Mesothelial cell of epicardium (in vitro differentiated cells): ENCODE measurements at places on chromosomes 1 and 21.

DNA sequence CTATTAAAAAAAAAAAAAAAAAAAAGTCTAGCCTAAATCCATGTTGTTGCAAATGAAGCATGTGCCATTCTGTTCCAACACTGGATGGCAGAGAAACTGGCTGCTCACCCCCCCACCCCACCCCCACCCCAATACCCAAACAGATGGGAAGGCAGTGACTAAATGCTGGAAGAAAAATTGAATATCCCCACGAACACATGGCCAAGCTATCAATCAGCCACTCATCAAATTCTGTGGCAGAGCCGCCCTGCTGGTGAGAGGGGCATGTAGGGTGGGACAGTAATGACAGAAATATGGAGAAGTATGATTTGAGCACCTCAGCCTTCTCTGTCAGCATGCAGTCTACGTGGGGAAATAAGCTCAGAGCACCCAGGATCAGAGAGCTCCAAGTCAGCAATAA lies 34.1 kb downstream of the OPTC start:
- DNase-seq: no peak
- H3K4me3 ChIP-seq: no peak overlapping the region
- H3K27me3 ChIP-seq: no peaks in the 10 kb centered on the region

- DNase-seq: no peak
- no peak overlapping the region for H3K4me3 ChIP-seq
- peaks cover 73% of the 10 kb centered on the region for H3K4me1 ChIP-seq
Measured at GRCh38 chr1:76082062-76082461, 7.5 kb downstream of the ST6GALNAC3 start.

DNA sequence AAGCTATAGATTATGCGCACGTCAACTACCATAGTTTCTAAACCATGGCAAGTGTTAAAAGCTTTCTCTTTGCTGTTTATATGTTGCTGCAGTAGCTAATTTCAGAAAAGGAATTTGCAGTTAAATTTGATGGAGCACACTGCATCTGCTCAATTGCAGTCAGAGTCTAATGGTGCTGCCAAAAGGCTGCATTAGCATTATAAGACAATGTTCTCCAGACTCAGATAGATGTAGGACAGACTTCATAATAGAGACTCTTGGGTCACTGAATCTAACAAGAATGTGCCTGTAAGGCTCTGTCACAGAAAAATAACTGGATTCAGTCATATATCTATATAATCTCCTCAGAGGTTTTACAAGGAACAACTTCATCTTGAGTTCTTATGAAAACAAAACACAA lies 198.3 kb downstream of the OLFM3 start:
- no peak overlapping the region for H3K4me3 ChIP-seq
- H3K36me3 ChIP-seq: peaks cover 4% of the 10 kb centered on the region
- H3K27me3 ChIP-seq: no peaks in the 10 kb centered on the region
- peaks cover 25% of the 10 kb centered on the region for H3K4me1 ChIP-seq
- no peak for DNase-seq
- peak overlapping the region; percentile 58 for H3K27ac ChIP-seq

DNA sequence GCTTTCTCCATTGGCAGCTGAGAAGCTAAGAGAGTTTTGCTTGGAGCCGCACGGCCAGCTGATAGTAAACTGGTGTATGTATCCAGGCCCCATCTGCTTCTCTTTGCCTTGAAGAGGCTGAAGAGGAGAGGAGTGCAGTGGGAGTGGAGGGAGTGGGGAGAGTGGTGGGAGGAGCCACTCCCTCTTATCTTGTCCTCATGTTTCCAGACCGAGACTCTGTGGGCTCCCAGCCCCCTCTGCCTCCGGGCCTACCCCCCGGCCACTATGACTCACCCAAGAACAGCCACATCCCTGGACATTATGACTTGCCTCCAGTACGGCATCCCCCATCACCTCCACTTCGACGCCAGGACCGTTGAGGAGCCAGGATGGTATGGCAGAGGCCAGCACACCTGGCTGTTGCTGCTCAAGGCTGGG lies 6.0 kb upstream of the LRRC71 start:
- peaks cover 23% of the 10 kb centered on the region for H3K4me1 ChIP-seq
- no peak for DNase-seq
- no peaks in the 10 kb centered on the region for H3K36me3 ChIP-seq
- H3K4me3 ChIP-seq: peak overlapping the region; percentile 47
- H3K27me3 ChIP-seq: peaks cover 7% of the 10 kb centered on the region
- H3K27ac ChIP-seq: peak overlapping the region; percentile 68

- DNase-seq: peak; percentile 50
- peak overlapping the region; percentile 60 for H3K4me3 ChIP-seq
- peaks cover 73% of the 10 kb centered on the region for H3K27me3 ChIP-seq
- no peaks in the 10 kb centered on the region for H3K36me3 ChIP-seq
- H3K4me1 ChIP-seq: peaks cover 6% of the 10 kb centered on the region
- H3K27ac ChIP-seq: no peak overlapping the region
Measured at GRCh38 chr1:154405747-154406571, 816 bp downstream of the IL6R start.

DNA sequence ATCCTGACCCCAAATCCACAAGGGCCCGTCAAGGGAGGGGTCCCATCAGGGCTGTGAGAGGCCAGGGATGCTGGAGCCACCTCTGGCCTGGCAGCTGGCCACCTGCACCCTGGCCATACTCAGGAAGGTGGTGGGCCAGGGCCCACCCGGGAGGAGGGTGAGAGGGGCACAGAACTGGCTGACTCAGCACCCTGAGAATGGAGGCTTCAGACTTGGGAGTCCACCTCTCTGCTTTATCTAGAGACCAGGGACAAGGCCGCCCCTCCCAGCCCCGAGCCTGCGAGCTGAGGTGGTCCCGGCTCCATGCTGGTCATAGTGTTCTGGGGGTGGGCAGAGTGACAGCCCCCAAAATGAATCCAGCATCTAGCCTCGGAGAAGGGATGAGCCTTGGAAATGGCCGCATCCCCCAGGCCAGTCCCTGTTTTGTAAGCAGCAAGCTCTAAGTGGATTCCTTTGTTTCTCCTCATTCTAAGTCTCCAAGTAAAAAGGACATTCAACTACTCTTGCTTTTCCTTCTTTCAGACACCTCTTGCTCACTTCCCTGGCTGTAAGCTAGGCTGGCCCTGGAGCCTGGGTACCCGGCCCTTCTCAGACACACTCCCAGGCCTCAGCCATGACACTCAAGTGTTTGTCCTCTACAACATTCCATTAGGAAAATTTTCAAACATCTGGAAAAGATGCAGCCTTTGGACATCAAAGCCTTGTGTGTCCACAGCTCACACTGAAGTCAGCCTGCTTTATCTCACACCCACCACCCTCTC lies 12.3 kb downstream of the WNT3A start:
- H3K36me3 ChIP-seq: no peaks in the 10 kb centered on the region
- H3K4me1 ChIP-seq: peaks cover 8% of the 10 kb centered on the region
- no peak overlapping the region for H3K4me3 ChIP-seq
- H3K27ac ChIP-seq: peak overlapping the region; percentile 58
- no peak for DNase-seq

- no peaks in the 10 kb centered on the region for H3K27me3 ChIP-seq
- no peak overlapping the region for H3K4me3 ChIP-seq
- no peak overlapping the region for H3K27ac ChIP-seq
- no peaks in the 10 kb centered on the region for H3K4me1 ChIP-seq
- DNase-seq: no peak
Measured at GRCh38 chr21:42570841-42571387, 57.3 kb downstream of the SLC37A1 start.

DNA sequence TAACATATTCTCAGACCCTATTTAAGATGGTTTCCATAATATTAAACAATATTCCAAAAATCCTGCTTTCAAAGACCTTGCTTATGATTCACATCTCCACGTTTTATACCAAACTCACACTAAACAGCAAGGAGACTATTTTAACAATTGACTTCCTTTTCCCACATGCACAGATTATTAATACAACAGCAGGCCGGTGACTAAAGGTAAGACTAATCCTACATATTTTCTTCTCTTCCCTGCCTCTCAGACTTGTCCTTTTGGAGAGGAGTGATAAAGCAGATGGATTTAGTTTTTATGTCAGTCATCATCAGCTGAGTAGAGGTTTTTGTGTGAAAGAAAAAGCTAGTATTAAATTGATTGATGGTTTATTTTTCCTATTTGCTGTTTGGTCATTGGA lies 400.6 kb downstream of the NTNG1 start:
- H3K4me1 ChIP-seq: peaks cover under 1% of the 10 kb centered on the region
- DNase-seq: no peak
- no peak overlapping the region for H3K4me3 ChIP-seq
- no peaks in the 10 kb centered on the region for H3K27me3 ChIP-seq

GRCh38 chr1:165342587-165342986 lies 13.9 kb downstream of the LMX1A start:
- no peak overlapping the region for H3K4me3 ChIP-seq
- peaks cover 97% of the 10 kb centered on the region for H3K27me3 ChIP-seq

- H3K36me3 ChIP-seq: peaks cover 1% of the 10 kb centered on the region
- no peak overlapping the region for H3K4me3 ChIP-seq
- H3K27ac ChIP-seq: no peak overlapping the region
- H3K4me1 ChIP-seq: peaks cover 10% of the 10 kb centered on the region
- no peaks in the 10 kb centered on the region for H3K27me3 ChIP-seq
Measured at GRCh38 chr1:194341587-194341986, 1155.2 kb upstream of the B3GALT2 start.

DNA sequence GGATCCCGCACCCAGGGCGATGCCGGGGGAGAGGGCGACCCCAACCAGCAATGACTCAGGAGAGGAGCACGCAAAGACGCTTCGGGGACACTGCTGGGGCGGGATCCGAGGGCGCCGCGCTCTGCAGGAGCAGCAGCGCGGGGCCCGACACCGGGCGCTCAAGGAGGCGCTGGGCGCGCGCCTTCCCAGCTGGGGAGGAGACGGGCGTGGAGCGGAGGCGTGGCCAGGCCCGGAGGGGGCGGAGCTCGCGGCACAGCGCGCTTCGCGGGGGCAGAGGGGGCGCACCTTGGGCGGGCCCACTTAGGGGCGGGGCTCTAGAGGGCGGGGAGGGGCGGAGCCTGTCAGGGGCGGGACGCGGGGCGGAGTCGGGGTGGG lies 369 bp downstream of the SUMO3 start:
- no peak overlapping the region for H3K27ac ChIP-seq
- peaks cover 4% of the 10 kb centered on the region for H3K4me1 ChIP-seq
- peak; percentile 91 for DNase-seq
- H3K36me3 ChIP-seq: peaks cover 8% of the 10 kb centered on the region
- no peaks in the 10 kb centered on the region for H3K27me3 ChIP-seq

DNA sequence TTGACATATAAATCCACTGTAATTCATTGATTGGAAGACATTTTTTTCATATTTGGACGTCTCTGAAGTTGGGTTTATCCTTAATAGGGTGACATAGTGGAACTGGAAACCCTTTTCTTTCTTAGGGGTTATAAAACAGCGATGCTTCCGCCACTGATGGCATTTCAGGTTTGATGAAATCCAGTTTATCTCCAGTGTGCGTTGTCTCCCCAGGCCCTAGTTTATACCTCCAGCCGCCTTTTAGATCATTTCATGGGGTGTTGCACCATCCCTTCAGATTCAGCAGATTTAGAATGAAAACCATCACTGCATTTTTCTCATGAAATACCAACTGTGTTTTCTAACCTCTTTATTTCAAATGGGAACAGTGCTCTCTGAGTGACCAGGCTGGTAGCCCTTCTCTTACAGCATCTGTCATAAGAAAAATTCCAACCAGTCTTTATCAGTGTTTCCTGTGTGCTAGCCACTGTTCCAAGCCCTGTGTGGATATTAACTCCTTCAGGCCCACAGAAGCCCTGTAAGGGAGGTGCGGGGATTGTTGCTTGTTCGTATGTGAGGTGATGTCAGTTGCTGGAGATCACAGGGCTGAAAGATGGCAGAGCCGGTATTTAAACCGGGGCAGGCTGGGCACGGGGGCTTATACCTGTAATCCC lies 19.0 kb downstream of the H6PD start:
- H3K27ac ChIP-seq: peak overlapping the region; percentile 52
- no peak overlapping the region for H3K4me3 ChIP-seq
- H3K4me1 ChIP-seq: peaks cover 36% of the 10 kb centered on the region
- H3K36me3 ChIP-seq: peaks cover 13% of the 10 kb centered on the region
